ENCODE measurements at places on chromosomes 4 and X. TPM values are rescaled to one million over a fixed set of nuclear protein-coding genes. Genes with fewer than 3 reads are reported as not detected.

DNA sequence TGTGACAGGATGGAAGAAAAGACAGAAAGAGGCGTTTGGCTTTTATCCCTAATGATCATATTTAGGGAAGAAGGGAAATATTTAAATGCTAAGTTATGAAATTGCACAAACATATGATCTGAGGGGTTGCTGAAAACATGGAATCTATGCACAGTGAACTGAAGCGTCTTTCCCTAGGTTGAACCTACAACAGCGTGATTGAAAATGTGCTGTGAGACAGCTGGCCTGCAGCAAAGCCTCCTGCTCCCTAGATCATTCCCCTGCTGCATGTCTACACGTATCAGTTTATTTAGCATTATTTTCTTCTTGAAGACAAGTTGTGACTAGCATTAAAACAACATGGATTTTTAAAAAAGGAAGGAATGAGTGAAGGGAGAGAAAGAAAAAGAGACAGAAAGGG is 272.5 kb upstream of the TRAM1L1 start:
- no peak for DNase-seq
- H3K4me3 ChIP-seq, result no peak overlapping the region
- no peak overlapping the region for H3K27ac ChIP-seq
- no peaks in the 10 kb centered on the region for H3K36me3 ChIP-seq
- no peaks in the 10 kb centered on the region for H3K27me3 ChIP-seq

DNA sequence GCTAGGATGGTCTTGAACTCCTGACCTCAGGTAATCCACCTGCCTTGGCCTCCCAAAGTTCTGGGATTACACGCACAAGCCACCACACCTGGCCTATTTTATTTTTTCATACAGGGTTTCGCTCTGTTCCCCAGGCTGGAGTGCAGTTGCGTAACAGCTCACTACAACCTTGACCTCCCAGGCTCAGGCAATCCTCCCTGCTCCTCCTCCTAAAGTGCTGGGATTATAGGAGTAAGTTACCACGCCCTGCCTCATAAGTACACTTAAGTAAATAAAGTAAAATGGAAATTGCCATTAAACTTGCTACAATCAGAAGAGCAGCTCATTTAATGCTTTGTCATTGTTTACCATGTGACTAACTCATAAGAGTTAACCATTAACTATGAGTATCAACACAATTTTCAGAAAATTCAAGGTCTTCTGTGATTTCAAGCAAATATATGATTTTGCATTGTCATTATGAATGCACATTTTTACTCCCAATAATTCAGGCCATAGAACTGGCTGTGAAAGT is 12.3 kb downstream of the UGDH start:
- no peaks in the 10 kb centered on the region for H3K27me3 ChIP-seq
- H3K4me1 ChIP-seq, result no peaks in the 10 kb centered on the region
- H3K36me3 ChIP-seq, result peaks cover 3% of the 10 kb centered on the region
- DNase-seq, result no peak

DNA sequence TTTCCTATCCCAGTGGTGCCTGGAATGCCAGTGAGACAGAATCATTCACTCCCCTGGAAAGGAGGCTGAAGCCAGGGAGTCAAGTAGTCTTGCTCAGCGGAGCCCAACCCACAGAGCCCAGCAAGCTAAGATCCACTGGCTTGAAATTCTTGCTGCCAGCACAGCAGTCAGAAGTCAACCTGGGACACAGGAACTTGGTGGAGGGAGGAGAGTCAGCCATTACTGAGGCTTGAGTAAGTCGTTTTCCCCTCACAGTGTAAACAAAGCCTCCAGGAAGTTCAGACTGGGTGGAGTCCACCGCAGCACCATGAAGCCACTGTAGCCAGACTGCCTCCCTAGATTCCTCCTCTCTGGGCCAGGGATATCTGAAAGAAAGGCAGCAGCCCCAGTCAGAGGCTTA is 283.2 kb upstream of the CPEB2 start:
- no peaks in the 10 kb centered on the region for H3K36me3 ChIP-seq
- no peaks in the 10 kb centered on the region for H3K27me3 ChIP-seq
- no peaks in the 10 kb centered on the region for H3K4me1 ChIP-seq
- DNase-seq, result no peak
- H3K4me3 ChIP-seq, result no peak overlapping the region
- no peak overlapping the region for H3K27ac ChIP-seq

- no peaks in the 10 kb centered on the region for H3K27me3 ChIP-seq
- H3K36me3 ChIP-seq, result no peaks in the 10 kb centered on the region
- H3K4me1 ChIP-seq, result no peaks in the 10 kb centered on the region
- DNase-seq, result no peak
- no peak overlapping the region for H3K4me3 ChIP-seq
These were observed 18.5 kb downstream of the APLN start for GRCh38 chrX:129636175-129636681.

GRCh38 chr4:4913147-4913561 is 53.7 kb downstream of the MSX1 start:
- no peak overlapping the region for H3K27ac ChIP-seq
- no peaks in the 10 kb centered on the region for H3K4me1 ChIP-seq
- H3K4me3 ChIP-seq, result no peak overlapping the region

DNA sequence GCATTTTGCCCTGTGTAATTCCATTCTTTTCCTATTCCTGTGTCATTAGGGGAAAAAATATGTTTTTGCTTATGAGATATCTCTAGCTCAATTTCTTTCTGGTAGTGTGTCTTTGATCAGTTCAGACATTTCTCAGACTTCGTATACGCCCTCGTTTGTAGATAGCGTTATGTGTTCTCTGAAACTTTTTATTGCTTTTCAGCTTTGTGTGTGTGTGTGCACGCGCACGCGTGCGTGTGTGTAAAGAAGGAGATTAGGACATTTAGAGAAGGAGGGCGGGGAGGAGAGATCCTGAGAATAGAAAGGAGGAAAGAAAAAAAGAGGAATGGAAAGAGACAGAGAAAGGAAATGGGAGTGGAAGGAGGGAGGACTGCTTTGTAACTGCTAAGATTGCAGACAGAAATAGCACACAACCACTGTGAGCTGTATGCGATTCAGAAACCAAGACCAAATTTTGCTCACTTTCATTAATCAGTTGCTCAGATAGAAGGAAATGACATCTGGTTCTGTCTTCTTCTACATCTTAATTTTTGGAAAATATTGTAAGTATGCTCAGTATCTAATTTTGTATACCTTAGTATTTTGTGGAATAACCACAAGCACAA is at the start of gene RXFP1:
RXFP1 (plus strand) TSS at position 399 of the 605 bp plus-strand sequence; CDS start at position 494, 95 bp downstream.
- DNase-seq, result no peak
- no peak within 1 kb of the TSS for H3K27ac ChIP-seq
- H3K27me3 ChIP-seq, result peaks cover 17% of the 10 kb centered on the region
- H3K4me1 ChIP-seq, result no peaks in the 10 kb centered on the region
- H3K36me3 ChIP-seq, result no peaks in the 10 kb centered on the region

GRCh38 chr4:105191621-105192210 is 45.0 kb downstream of the TET2 start:
- H3K27me3 ChIP-seq, result no peaks in the 10 kb centered on the region
- H3K4me3 ChIP-seq, result peak overlapping the region; percentile 43
- H3K27ac ChIP-seq, result peak overlapping the region; percentile 4
- peaks cover 9% of the 10 kb centered on the region for H3K36me3 ChIP-seq
- peaks cover 39% of the 10 kb centered on the region for H3K4me1 ChIP-seq

GRCh38 chr4:168881781-168882420 is 128.2 kb downstream of the CBR4 start:
- H3K4me3 ChIP-seq, result no peak overlapping the region
- peaks cover 3% of the 10 kb centered on the region for H3K36me3 ChIP-seq
- no peak overlapping the region for H3K27ac ChIP-seq
- DNase-seq, result no peak
- peaks cover 5% of the 10 kb centered on the region for H3K4me1 ChIP-seq
- H3K27me3 ChIP-seq, result peaks cover 46% of the 10 kb centered on the region

- no peak for DNase-seq
- no peak overlapping the region for H3K4me3 ChIP-seq
- H3K27me3 ChIP-seq, result no peaks in the 10 kb centered on the region
- no peaks in the 10 kb centered on the region for H3K4me1 ChIP-seq
These were observed 562.7 kb downstream of the RPA4 start for GRCh38 chrX:97446298-97446882.

DYNLT3 gene
- 40.3 TPM for total RNA-seq

GRCh38 chrX:103941201-103941975 is 21.0 kb upstream of the TMSB15B start:
- H3K36me3 ChIP-seq, result no peaks in the 10 kb centered on the region
- H3K27me3 ChIP-seq, result no peaks in the 10 kb centered on the region
- DNase-seq, result no peak
- H3K4me1 ChIP-seq, result peaks cover 21% of the 10 kb centered on the region
- H3K4me3 ChIP-seq, result no peak overlapping the region

GRCh38 chrX:149961572-149961971 is 23.3 kb upstream of the EOLA2 start:
- no peaks in the 10 kb centered on the region for H3K36me3 ChIP-seq
- H3K4me1 ChIP-seq, result no peaks in the 10 kb centered on the region
- no peak for DNase-seq
- H3K27me3 ChIP-seq, result no peaks in the 10 kb centered on the region
- no peak overlapping the region for H3K4me3 ChIP-seq
- H3K27ac ChIP-seq, result no peak overlapping the region

- no peak within 1 kb of the TSS for H3K4me3 ChIP-seq
- no peak within 1 kb of the TSS for H3K27ac ChIP-seq
- no peak for DNase-seq
- no peaks in the 10 kb centered on the region for H3K36me3 ChIP-seq
- peaks cover 21% of the 10 kb centered on the region for H3K27me3 ChIP-seq
These were observed at the start of gene LDB2 for GRCh38 chr4:16897991-16898827. LDB2 (minus strand) TSS chr4:16898645.

DNA sequence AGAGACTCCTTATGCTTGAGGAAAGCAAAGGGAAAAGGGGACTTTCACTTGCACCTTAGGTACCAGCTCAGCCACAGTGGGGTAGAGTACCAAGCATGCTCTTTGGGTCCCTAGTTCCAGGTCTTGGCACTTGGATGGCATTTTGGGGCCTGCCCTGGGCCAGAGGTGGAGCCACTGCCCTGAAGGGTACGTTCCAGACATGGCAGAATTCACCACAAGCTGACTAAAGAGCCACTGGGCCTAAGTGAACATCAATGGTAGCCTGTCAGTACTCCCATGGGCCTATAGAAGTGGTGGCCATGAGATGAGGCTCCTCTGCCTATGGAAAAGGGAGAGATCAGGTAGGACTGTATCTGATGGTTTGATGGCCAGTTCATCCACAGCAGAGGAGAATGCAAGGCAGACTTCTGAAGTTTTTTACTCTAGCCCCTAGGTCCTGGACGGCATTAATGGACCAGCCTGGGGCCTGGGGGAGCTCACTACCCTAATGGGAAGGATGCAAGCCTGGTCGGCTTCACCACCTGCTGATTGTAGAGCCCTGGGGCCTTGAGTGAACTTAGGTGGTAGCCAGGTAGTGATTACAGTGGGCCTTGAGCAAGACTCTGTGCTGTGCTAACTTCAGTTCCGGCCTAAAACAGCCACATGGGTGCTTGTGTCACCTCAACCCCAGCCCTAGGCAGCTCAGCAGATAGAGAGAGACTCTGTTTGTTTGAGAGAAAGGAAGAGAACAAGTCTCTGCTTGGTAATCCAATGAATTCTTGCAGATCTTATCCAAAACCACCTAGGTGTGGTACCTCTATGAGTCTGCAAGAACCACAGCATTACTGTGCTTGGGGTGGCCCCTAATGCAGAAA is 19.8 kb upstream of the HSFX4 start:
- H3K4me1 ChIP-seq, result no peaks in the 10 kb centered on the region
- no peak overlapping the region for H3K27ac ChIP-seq
- no peak for DNase-seq
- H3K27me3 ChIP-seq, result no peaks in the 10 kb centered on the region
- no peaks in the 10 kb centered on the region for H3K36me3 ChIP-seq
- H3K4me3 ChIP-seq, result no peak overlapping the region

GRCh38 chr4:15521442-15522039 is 51.9 kb downstream of the CC2D2A start:
- no peak overlapping the region for H3K4me3 ChIP-seq
- H3K36me3 ChIP-seq, result peaks cover 8% of the 10 kb centered on the region
- H3K27me3 ChIP-seq, result no peaks in the 10 kb centered on the region
- DNase-seq, result no peak
- no peak overlapping the region for H3K27ac ChIP-seq

ZNF518B gene
- total RNA-seq, result 16.2 TPM

GRCh38 chrX:154019633-154020528 is at the start of gene IRAK1:
IRAK1 (minus strand) TSS chrX:154019902; CDS start chrX:154019812, 90 bp downstream.
- no peaks in the 10 kb centered on the region for H3K27me3 ChIP-seq
- peaks cover 10% of the 10 kb centered on the region for H3K4me1 ChIP-seq
- H3K27ac ChIP-seq, result peak within 1 kb of the TSS; percentile 88
- peak within 1 kb of the TSS; percentile 92 for H3K4me3 ChIP-seq
- peak; percentile 54 for DNase-seq

FGA gene
- total RNA-seq, result not detected

DNA sequence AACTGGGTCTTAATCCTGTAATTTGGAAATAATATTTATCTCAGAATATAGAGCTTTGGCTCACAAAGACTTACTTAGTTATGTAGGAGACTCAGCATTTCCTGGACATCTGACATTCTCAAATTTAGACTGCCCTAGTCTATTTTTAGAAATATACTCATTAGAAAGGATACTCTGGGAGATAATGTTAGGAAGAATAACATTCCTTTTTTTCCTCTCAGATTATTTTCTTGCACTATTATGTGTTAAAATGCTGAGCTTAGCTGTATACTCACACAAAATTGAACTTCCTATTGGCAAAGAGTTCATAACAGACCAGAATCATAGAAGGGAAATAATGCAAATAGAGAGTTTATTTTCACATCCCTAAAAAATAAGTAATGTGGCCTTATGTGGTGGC is 1424.9 kb upstream of the PCDH7 start:
- no peak overlapping the region for H3K4me3 ChIP-seq
- no peaks in the 10 kb centered on the region for H3K36me3 ChIP-seq
- H3K4me1 ChIP-seq, result no peaks in the 10 kb centered on the region
- H3K27ac ChIP-seq, result no peak overlapping the region
